ENCODE measurements at places on chromosomes 4 and X. TPM values are rescaled to one million over a fixed set of nuclear protein-coding genes. Genes with fewer than 3 reads are reported as not detected.

DNA sequence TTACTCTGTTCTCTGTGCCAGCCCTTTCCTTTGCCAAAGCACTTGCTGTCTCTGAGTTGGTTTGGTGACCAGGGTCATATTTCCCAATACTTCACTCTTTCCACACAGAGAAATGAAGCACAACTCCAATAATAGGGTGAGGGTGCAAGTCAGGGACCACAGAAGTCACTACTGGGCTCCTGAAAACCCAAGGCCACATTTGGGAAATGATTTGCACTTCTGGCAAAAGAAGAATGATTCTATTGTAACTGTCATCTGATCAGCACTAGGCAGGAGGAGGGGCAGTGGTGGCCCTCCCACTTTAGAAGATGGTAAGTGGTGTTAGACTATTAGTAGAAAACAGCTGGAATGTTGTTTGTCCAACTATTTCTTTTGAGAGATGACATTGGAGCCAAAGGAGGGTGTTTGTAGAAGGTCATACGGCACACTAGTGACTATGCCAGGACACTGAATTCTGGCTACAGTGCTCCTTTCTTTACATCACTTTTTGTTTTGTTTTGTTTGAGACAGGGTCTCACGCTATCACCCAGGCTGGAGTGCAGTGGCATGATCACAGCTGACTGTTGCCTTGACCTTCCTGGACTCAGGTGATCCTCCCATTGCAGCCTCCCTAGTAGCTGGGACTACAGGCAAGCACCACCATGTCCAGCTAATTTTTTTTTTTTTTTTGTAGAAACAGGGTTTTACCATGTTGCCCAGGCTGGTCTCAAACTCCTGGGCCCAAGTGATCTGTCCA is 10.8 kb upstream of the HADH start:
- no peak overlapping the region for H3K4me3 ChIP-seq
- H3K36me3 ChIP-seq: peaks cover 9% of the 10 kb centered on the region
- no peak for DNase-seq
- H3K27me3 ChIP-seq: no peaks in the 10 kb centered on the region
- peaks cover 3% of the 10 kb centered on the region for H3K4me1 ChIP-seq

Gene RNF128
- not detected for total RNA-seq

Gene ANOS1
- total RNA-seq: not detected

Gene RPL34
- total RNA-seq: 912 TPM

Gene IRAK1
- total RNA-seq: 127 TPM

Gene AFF2
- 0.61 TPM for total RNA-seq

- H3K36me3 ChIP-seq: no peaks in the 10 kb centered on the region
- H3K27me3 ChIP-seq: no peaks in the 10 kb centered on the region
- H3K4me3 ChIP-seq: no peak overlapping the region
- no peaks in the 10 kb centered on the region for H3K4me1 ChIP-seq
These were observed 91.6 kb downstream of the APBB2 start for GRCh38 chr4:41122775-41123174.

Gene SPATA18
- total RNA-seq: 0.53 TPM

Gene CDS1
- total RNA-seq: not detected

- DNase-seq: no peak
- H3K36me3 ChIP-seq: no peaks in the 10 kb centered on the region
- no peaks in the 10 kb centered on the region for H3K27me3 ChIP-seq
- no peak overlapping the region for H3K27ac ChIP-seq
- H3K4me3 ChIP-seq: no peak overlapping the region
- H3K4me1 ChIP-seq: no peaks in the 10 kb centered on the region
These were observed 47.2 kb upstream of the RASGEF1B start for GRCh38 chr4:81518762-81519426.

Gene KCNIP4
- not detected for total RNA-seq

GRCh38 chr4:113433116-113433515 is 328.4 kb downstream of the CAMK2D start:
- H3K27me3 ChIP-seq: peaks cover 5% of the 10 kb centered on the region
- H3K36me3 ChIP-seq: no peaks in the 10 kb centered on the region
- H3K4me1 ChIP-seq: peaks cover 10% of the 10 kb centered on the region
- no peak overlapping the region for H3K4me3 ChIP-seq
- DNase-seq: no peak
- H3K27ac ChIP-seq: no peak overlapping the region

GRCh38 chr4:174216799-174217272 is 66.6 kb downstream of the FBXO8 start:
- no peaks in the 10 kb centered on the region for H3K36me3 ChIP-seq
- peaks cover 85% of the 10 kb centered on the region for H3K27me3 ChIP-seq
- H3K4me3 ChIP-seq: no peak overlapping the region
- no peak overlapping the region for H3K27ac ChIP-seq

DNA sequence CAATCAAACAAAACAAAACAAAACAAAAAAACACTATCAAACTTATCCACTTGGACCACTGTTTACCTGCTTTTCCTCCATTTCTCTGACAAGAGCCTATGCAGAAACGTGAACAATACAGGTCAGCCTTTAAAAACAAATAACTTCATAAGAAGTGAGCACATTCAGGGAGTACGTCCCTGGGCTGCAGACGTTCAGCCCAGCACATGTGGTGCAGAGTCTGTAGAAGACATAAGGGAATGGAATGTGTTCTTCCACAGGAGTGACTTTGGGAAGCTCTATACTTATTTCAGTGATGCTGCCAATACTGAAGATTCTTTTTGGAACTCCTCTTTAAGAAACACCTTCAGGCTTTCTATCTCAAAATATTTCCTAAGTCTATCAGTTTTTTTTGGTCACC is 120.6 kb downstream of the SPRY1 start:
- H3K27me3 ChIP-seq: peaks cover 10% of the 10 kb centered on the region
- H3K4me1 ChIP-seq: no peaks in the 10 kb centered on the region
- H3K27ac ChIP-seq: no peak overlapping the region
- no peak for DNase-seq
- no peak overlapping the region for H3K4me3 ChIP-seq

Gene USP26
- not detected for total RNA-seq
